ENCODE measurements at places on chromosomes 11 and 22. TPM values are rescaled to one million over a fixed set of nuclear protein-coding genes. Genes with fewer than 3 reads are reported as not detected.

The HDHD5 gene
- total RNA-seq: 42.6 TPM

The APOL1 gene
- 9.7 TPM for total RNA-seq

The MS4A1 gene
- total RNA-seq: not detected

The TBX10 gene
- total RNA-seq: not detected

The FAM111B gene
- total RNA-seq: 7.4 TPM

The MS4A12 gene
- not detected for total RNA-seq

The FAM180B gene
- total RNA-seq: not detected

The TMEM41B gene
- 13.7 TPM for total RNA-seq

The LARGE2 gene
- total RNA-seq: 2.6 TPM

The OR51V1 gene
- not detected for total RNA-seq

The RIMBP3B gene
- 0.38 TPM for total RNA-seq

The FJX1 gene
- 41.9 TPM for total RNA-seq

The CARD18 gene
- total RNA-seq: not detected

The C11orf16 gene
- total RNA-seq: not detected

The SPDYC gene
- total RNA-seq: not detected

The MMP7 gene
- 22.7 TPM for total RNA-seq

The AASDHPPT gene
- 35.1 TPM for total RNA-seq

The C11orf98 gene
- 143 TPM for total RNA-seq

The PRG3 gene
- total RNA-seq: not detected

The CHRM1 gene
- 0.05 TPM for total RNA-seq

The HOATZ gene
- total RNA-seq: not detected

The APOL4 gene
- not detected for total RNA-seq

The OR10A2 gene
- total RNA-seq: not detected

The MMP3 gene
- 0.45 TPM for total RNA-seq
